ENCODE measurements at places on chromosomes 6 and 20. TPM values are rescaled to one million over a fixed set of nuclear protein-coding genes. Genes with fewer than 3 reads are reported as not detected.

- H3K4me3 ChIP-seq: no peak overlapping the region
- peaks cover 8% of the 10 kb centered on the region for H3K4me1 ChIP-seq
- no peaks in the 10 kb centered on the region for H3K27me3 ChIP-seq
- H3K27ac ChIP-seq: no peak overlapping the region
- H3K36me3 ChIP-seq: no peaks in the 10 kb centered on the region
Observed at GRCh38 chr6:112034616-112034995, 19.3 kb upstream of the CCN6 start.

GRCh38 chr6:4093288-4093687, 14.4 kb upstream of the FAM217A start:
- no peak overlapping the region for H3K27ac ChIP-seq
- H3K4me3 ChIP-seq: no peak overlapping the region
- no peak for DNase-seq
- no peaks in the 10 kb centered on the region for H3K36me3 ChIP-seq
- no peaks in the 10 kb centered on the region for H3K4me1 ChIP-seq
- no peaks in the 10 kb centered on the region for H3K27me3 ChIP-seq

- no peak for DNase-seq
- H3K4me3 ChIP-seq: no peak overlapping the region
- peaks cover 29% of the 10 kb centered on the region for H3K4me1 ChIP-seq
- peaks cover 6% of the 10 kb centered on the region for H3K27me3 ChIP-seq
Observed at GRCh38 chr6:52189974-52190373, 3.8 kb downstream of the IL17A start.

GRCh38 chr6:37110500-37111461, 59.2 kb upstream of the PIM1 start:
- peaks cover 48% of the 10 kb centered on the region for H3K36me3 ChIP-seq
- H3K27me3 ChIP-seq: no peaks in the 10 kb centered on the region

The PTCRA gene
- total RNA-seq: not detected

Data from WTC11 (cell line).